ENCODE measurements at places on chromosomes 4 and X.

- no peak for DNase-seq
Observed at GRCh38 chrX:153736071-153736820, 11.6 kb downstream of the ABCD1 start.

- DNase-seq: no peak
Observed at GRCh38 chrX:139647597-139647996, 60.4 kb downstream of the MCF2 start.

DNA sequence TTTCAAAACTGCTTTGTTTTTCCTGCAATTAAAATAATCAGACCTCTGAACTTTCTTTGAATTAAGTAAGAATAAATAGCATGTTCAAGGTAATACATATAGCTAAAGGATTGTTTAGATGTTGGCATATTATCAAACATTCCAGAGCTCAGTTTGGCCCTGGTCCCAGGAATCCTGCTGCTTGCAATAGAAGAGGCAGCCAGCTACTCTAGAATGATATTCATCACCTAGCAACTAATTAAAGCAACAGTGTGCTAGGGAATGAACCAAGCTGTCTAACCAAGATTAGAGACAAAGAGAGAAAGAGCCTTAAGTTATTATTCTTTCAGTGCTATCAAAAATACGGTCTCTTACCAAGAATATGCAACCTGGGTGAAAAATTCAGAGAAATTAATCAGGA is 460.9 kb downstream of the GABRG1 start:
- DNase-seq: no peak

DNA sequence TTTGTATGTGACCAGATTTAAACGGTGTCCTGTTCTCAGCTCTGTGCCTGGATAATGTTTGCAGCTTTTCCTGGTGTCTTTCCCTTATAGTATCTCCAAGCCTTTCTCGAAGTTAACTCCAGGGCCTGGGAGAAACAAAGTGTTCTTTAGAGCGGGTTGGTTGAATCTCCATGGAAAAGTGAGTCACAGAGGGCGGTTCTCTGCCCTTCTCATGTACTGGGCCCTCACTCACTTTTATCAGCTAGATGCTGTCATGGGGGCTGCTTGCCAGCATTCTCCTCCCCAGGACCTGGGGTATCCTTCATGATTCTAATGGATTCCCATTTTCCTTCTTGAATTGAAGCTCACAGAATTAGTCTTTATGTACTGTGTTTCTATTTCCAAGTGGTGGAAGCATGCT is 46.1 kb upstream of the MAGEC2 start:
- no peak for DNase-seq

DNA sequence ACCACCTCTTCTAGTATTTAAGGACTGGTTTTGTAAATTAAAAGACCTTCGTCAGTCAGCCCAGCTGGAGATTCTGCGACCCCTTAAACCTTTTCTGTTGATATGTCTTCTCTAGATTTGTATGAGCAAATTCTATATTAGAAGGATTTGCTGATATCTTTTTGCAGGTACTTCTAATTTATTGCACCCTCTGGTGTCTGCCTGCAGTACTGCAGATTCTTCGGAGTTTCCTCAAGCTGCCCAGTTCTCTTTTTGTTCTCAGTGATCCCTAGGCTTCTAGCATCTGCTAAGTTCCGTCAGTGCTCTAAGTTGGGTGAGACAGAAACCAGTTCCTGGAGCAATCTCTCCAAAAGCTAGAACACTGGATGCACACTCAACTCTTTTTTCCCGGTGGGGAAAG is 545.2 kb downstream of the C4orf33 start:
- DNase-seq: no peak

DNA sequence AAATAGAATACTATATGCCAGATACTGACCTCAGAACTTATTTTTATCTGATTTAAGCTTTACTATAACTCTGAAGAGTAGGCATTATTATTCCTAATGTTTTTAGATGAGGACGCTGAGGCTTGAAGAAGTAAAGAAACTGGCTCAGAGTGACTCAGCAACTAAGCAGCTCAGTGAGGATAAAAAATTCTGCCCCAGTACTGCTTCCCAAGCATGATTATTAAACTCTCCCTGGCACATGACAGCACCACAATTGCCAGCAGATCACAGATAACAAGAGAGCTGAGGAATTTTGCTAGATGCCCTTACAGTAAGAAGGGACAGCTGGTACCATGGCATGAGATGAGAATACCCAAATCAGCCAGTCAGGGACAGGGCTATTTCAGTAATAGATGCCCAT is 219.4 kb downstream of the NKX6-1 start:
- DNase-seq: no peak

DNA sequence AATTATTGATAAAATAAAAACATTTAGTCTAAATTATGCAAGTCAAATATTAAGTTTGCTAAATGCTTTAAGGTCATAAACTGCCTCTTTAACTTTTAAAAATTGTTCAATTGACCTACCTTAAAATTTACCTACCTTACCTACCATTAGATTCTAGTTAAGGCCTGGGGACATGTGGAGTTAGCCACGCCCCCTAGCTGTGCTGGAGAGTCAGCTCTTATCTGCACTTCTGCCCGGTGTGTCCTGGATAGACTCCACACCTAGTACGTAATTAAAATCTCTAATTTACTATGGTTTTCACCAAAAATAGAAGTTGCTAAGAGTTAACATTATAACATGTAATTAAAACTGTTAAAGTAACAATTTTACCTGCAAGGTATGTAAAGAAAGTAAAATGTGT is 22.7 kb downstream of the TENM3 start:
- no peak for DNase-seq

- no peak for DNase-seq
Observed at GRCh38 chr4:109321232-109321631, 18.8 kb upstream of the COL25A1 start.

DNA sequence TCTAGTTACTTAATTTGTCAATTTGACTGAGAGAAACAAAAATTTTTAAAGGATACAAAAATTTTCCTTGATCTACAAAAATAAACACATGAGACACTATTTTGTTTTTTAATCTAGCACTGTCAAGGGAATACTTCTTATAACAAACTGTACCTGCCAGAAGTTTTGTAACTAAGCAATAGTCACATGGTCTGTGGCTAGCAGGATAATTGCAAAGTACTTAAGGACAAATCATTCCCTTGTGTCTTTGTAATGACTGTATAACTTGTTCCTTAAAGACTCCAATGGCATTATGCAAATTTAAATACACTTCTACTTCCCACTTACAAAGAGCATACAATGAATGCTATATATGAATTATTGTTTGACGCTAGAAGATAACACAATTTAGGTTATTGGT is 25.1 kb upstream of the ANK2 start:
- no peak for DNase-seq

- DNase-seq: no peak
Observed at GRCh38 chr4:99529228-99529627, 18.4 kb downstream of the C4orf17 start.

- no peak for DNase-seq
Observed at GRCh38 chr4:141676087-141676670, 39.8 kb downstream of the IL15 start.

DNA sequence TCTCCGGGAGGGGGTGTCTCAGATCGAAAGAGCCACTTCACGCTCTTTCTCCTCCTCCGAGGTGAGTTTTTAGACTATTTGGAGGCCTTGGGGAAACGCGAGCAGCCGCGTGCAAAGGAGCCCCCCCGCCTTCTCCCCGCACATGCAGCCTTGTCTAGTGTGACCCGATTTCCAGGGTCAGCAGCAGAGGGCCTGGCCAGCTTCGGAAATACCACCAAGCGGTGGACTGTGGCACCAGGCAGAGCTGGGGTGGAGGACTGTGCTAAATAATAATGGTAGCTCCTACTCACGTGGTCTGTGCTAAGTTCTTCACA is 79.3 kb upstream of the BCOR start:
- DNase-seq: no peak

GRCh38 chrX:150205011-150205410 is 158.1 kb upstream of the MAMLD1 start:
- peak; percentile 17 for DNase-seq

GRCh38 chr4:44927399-44928380 is 201.3 kb upstream of the GNPDA2 start:
- peak; percentile 4 for DNase-seq

GRCh38 chr4:96670381-96670780 is 830.5 kb downstream of the PDHA2 start:
- no peak for DNase-seq

DNA sequence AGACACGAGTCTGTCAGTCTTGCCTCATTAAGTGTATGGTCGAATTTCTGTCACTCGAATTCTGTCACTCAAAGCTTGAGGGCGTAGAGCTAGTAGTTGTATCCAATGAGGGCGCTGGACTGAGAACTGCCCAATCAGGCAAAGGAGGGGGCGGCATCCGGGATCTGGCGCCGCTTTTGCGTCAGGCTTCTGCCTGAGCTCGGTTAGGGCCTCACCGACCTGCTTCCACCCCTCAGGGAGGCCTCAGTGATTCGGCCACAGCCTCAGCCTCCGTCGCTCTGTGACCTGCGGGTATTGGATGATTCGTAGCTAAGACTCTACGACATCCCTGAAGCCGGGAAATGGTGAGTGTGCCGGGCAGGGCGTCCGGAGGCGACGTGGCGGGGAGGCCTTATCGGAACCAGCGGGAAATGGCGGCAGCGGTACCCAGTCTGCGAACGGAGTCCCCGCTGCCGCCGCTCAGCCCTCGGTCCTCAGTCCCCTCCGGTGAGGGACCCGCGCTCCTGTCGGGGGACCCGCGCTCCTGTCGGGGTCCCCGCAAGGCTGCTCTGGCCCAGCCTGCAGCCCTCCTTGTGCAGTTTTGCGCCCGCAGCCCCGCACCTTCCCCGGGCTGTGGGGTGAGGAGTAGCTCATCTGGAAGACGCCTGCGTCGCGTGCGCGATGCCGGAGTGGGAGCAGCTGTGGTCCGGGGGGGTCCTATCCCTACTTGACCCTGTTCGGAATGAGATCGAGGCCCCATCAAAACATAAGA is 88.3 kb downstream of the ZNF718 start:
- no peak for DNase-seq

DNA sequence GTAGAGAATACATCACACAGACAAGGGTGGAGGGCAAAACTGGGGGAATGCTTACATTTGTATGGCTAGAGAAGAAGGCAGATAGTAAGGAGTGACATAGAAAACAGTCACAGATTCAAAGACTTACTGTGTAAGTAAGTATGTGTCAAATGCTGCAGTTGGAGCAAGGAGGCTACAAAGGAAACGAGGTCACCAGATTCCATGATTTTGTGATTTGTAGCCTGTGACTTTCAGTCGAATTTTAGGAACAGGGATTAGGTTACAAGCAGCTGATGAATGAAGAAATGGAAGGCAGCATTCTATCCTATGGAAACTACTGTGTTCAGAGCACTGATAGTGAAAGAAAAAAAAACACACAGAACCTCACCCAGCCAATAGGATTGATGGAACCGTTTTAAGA is 407.9 kb downstream of the IL15 start:
- DNase-seq: no peak

- no peak for DNase-seq
Observed at GRCh38 chr4:29538889-29539646, 1181.1 kb upstream of the PCDH7 start.

- DNase-seq: no peak
Observed at GRCh38 chrX:97308171-97308570, 424.5 kb downstream of the RPA4 start.

- DNase-seq: no peak
Observed at GRCh38 chr4:168388890-168389289, 70.3 kb upstream of the DDX60 start.

DNA sequence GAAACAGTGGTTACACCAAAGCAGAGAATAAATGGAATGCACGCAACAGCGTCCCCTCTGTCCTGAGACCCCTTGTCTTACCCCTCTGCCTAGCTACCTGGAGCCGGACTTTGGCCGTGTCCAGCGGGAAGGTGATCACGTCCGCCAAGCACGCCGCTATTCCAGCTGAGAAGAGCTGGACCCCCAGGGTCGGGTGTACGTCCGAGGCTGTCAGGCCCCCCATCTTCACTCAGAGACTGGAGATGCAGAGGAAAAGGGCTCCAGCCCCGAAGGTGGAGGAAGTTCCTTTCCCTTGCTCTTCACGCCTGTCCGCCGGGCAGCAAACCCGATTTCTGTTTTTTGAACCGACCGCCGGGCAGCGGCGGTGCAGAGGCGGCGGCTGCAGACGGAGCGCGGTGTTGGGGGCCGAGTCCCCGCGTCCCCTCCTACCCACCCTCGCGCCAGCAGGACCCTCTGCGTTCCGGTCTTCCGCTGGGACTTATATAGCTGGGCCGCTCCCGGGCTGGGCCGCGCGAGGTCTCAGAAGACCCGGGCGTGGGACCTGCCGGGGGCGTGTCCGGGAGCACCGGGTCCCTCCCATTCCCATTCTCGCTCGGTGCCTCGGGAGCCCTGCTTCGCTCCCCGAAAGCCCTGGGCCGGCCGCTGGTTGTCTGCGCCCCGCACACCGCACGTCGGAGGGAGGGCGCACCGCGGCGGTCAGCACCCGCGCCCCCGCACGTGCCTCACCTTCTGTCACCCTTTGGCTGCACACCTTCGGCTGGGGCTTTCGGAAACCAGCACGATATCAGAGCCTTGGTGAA is at the start of gene UCP1:
UCP1 (minus strand) TSS at position 455 of the 800 bp plus-strand sequence; CDS start at position 223, 232 bp downstream.
- DNase-seq: peak; percentile 69

- no peak for DNase-seq
Observed at GRCh38 chr4:177968817-177969442, 526.7 kb upstream of the AGA start.

DNA sequence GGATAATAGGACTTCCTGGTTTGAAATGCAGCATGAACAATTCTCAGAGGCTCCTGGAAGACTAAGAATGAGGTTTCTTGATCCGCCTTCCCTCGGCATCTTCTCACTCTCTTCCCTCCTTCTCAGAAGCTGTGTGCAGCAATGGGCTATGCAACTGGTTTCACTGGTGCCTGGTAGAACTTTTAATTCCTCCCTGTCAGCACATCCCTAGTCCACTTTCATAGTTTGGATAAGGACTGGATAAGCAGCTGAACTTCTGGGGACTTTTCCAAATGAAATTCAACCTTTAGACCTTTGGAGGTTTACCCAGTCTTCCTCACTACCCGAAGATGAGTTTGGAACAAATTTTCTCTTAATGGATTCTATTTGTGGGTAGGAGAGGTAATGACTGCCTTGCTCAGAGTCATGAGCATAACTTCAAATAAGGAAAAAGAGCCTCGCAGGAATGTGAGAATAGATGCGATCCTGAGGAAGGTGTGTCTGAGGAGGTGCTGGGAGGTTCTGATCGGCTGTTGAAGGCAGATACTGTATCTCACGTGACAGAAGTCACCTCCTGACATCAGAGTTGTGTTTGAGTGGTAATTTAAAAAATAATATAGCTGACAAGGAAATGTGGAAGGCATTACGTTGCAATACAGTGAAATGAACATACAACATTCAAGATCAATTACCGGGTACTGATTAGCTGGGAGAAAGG is 56.0 kb upstream of the HAND2 start:
- no peak for DNase-seq

DNA sequence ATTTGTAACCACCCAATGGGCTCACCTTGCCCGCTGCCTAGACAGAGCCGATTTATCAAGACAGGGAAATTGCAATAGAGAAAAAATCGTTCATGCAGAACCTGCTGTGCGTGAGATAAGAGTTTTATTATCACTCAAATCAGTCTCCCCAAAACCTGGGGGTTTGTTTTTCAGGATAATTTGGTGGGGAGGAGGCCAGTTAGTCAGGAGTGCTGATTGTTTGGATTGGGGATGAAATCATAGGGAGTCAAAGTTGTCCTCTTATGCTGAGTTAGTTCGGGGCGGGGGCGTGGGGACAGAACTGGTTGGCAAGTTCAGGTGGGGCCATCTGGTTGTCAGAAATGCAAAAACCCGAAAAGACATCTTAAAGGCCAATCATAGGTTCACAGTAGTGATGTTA is 203.0 kb downstream of the MAB21L2 start:
- DNase-seq: no peak

Data from HuH-7 (cell line).